Activated gamma-delta T cell treated with Interleukin-2 at 50 U/mL for 16 hours (primary cell): ENCODE measurements at places on chromosomes 3 and 15.
A peak's percentile ranks its signal among the peaks of the same experiment; 100 is the strongest.

- DNase-seq: no peak
Observed at GRCh38 chr3:195113048-195113447, 157.9 kb downstream of the XXYLT1 start.

GRCh38 chr3:119350114-119350513 is 55.9 kb downstream of the ARHGAP31 start:
- no peak for DNase-seq

GRCh38 chr15:99096894-99097426 is 7.9 kb upstream of the SYNM start:
- DNase-seq: no peak

DNA sequence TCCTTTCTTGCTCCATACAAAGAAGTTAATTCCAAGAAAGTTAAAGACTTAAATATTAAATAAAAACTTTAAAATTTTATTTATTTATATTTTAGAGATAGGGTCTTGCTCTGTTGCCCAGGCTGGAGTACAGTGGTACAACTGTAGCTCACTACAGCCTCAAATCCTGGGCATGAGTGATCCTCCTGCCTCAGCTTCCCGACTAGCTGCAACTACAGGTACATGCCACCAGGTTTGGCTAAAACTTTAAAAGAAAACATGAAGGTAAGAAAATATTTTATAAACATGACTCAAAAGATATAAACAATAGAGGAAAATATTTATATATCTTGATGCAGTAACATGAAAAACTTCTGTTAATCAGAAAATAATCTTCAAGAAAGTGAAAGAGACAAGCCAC is 33.2 kb downstream of the ADIPOQ start:
- DNase-seq: no peak

GRCh38 chr3:42149975-42150374 is 58.8 kb downstream of the TRAK1 start:
- DNase-seq: no peak

DNA sequence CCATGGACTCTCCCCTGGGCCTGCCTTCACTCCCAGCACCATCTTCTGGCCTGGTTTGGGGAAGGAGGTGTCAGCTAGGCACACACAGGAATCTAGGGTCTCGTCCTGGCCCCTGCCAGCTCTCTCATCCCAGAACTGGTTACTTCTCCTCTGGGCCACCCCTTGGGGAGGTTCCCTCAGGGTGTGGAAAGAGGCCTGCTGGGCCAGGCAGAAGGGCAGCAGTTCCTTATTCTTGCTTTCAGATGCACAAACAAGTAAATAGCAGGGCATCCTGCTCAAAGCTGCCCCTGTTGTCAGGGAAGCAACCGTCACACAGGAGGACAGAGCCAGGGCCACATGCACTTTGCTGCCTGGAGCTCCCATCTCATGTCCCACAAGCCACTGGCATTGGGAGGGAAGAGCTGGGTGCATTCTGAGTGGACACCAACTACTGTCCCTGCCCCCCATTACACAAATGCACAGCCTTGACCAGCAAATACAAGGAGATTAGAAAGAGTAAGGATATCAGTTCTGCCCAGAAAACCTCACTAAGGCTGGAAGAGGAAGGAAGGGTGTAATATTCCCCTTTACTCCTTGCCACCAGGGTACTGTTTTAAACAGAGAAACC is 108.8 kb upstream of the HACD2 start:
- no peak for DNase-seq

- DNase-seq: no peak
Observed at GRCh38 chr3:106862067-106862466, 515.2 kb upstream of the CCDC54 start.

DNA sequence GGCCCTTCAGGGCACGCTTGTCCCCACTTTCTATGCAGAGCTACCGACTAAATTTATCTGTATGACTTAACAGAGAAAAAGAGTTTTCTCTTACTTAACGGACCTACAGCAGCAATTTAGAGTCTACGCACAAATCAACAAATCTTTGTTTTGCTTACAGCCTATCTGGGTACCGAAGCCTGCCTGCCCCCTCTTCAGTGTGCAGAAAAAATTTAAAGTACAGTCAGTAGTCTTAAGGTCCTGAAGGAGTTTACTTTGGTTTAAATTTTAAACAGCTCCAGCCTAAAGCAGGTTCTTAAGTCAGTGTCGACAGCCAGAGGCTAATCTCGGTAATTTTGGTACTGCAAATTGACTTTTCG is 570 bp downstream of the SACM1L start:
- DNase-seq: no peak

DNA sequence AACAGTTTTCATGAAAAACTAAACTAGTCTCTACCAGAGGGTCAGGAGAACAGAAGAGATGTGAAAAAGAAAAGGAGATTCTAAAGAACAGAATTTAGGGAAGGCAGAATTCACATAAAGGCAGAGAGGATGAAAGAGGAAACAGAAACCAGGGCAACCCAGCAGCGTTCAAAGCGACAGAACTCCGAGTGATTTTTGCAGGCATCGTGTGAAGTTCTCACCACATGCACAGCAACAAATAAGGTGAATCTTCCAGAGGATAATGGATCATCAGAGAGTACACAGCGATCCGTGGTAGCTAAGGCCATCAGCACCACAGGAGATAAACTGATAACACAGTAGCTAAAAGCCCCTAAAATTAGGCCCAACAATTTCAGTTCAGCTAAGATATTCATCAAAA is 250.8 kb upstream of the THBS1 start:
- DNase-seq: no peak

DNA sequence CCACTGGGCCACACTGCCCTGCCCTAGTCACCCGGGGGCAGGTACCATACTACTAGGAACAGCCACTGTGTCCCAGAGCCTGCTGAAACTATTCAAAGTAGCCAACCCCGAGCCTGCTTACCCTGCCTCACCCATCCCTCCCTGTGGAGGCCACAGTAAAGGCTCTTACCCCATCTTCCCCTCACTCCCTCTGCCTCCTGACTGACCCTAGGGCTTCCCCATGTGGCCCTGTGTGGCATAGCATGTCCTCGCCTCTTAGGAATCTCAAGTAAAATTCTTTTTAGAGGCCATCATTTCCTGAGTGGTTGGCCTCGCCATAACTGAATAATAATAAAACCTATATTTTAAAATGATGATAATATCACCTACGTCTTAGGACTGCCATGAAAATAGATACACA is 112.2 kb upstream of the SLC6A11 start:
- no peak for DNase-seq

DNA sequence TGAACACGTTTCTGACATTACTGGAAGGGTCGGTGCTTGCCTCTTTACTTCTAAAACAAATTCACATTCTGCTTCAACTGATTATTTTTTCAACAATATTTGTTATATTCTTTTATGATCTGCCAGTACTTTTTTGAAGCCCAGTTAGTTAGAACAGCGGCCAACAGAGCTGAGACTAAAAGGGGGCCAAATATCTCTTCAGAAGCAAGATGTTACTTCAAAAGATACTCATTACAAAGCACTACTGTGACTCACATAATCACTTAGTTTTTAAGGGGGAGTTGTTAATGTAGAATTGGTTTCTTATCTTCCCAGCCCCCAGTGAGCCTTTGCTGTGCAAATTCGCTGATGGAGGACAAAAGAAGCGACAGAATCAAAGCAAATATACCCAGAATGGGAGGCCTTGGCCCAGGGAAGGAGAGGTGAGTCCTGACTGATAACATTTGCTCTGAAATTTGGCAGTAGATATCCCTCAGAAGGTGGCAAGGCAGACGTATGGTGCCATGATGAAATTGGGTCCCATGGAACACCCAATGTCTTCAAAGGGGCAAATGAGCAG is 587.8 kb downstream of the RBMS3 start:
- no peak for DNase-seq

GRCh38 chr3:69368129-69368741 is 17.7 kb downstream of the FRMD4B start:
- peak; percentile 21 for DNase-seq

DNA sequence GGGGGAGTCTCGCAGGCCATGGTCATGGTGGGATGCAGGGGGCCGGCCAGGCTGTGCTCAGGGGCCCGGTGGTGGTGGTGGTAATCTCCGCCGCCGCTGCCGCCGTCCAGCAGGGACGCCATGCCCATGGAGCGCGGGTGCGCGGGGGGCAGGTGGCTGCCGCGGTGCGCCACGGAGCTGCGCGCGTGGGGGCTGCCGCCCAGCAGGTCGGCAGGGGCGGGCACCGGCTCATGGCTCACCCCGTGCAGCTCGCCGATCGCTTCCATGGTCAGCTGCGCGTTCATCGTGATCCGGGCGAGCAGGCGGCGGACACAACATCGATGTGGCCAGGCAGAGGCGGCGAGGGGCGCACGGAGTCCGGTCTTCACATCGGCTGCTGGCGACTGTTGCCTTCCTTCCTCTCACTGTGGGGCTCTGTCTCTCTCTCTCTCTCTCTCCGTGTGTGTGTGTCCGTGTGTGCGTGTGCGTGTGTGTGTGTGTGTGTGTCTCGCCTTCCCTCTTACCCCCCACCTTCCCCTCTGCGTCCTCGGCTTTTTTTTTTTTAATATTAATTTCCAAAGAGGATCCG is 451 bp downstream of the ONECUT1 start:
- no peak for DNase-seq

DNA sequence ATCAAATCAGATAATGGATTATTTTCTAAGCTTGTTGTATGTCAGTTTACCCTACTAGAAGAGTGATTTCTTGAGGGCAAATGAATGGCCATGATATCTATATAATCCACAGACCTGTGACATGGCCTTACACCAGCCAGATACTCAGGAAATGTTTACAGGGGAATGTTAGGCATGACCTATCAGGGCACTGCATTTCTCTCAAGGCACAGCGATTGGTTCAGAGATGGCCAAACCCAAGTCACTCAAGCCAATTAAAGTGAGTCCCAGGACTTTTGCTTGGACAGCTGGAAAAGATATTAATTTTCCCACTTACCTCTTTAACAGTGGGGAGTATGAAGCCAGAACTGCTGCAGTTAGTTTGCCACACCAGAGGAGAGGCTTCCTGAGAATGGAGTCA is 28.7 kb upstream of the GATA2 start:
- DNase-seq: no peak

DNA sequence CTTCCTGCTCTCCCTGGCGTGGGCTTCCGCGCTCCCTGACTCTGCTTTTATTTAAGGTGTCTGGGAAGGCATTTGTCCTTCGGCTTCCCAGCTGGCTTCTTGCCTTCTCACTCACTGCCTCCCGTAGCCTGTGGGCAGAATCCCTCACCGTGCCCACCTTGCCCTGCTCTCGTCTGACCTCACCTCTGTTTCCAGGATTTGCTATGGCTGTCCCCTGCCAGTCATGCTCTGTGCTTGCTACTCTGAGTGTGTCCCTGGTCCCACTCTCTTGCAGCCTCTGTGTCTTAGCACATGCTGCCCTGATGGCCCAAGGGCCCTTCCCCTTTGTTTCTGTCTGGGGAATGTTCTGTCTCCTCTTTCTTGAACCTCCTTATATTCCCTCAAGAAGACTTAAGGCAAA is 26.2 kb downstream of the LPP start:
- no peak for DNase-seq

DNA sequence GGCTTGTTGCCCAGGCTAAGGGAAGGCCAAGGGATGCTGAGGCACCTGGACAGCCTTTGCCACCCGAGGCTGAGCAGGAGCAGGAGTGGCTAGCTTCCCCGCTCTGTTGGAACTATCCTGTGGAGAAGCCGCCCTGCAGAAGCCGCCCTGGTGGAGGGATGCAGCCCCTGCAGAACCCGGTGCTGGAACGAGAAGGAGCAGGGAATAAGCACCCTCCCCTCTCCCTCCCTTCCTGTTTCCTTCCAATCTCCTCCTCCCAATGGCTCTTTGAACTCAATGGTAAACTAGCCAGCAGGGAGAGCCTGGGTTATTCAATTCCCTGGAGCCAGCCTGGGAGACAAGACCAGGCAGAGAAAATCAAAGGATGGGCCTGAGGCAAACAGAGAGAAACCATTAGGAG is 11.8 kb upstream of the HRG start:
- no peak for DNase-seq

DNA sequence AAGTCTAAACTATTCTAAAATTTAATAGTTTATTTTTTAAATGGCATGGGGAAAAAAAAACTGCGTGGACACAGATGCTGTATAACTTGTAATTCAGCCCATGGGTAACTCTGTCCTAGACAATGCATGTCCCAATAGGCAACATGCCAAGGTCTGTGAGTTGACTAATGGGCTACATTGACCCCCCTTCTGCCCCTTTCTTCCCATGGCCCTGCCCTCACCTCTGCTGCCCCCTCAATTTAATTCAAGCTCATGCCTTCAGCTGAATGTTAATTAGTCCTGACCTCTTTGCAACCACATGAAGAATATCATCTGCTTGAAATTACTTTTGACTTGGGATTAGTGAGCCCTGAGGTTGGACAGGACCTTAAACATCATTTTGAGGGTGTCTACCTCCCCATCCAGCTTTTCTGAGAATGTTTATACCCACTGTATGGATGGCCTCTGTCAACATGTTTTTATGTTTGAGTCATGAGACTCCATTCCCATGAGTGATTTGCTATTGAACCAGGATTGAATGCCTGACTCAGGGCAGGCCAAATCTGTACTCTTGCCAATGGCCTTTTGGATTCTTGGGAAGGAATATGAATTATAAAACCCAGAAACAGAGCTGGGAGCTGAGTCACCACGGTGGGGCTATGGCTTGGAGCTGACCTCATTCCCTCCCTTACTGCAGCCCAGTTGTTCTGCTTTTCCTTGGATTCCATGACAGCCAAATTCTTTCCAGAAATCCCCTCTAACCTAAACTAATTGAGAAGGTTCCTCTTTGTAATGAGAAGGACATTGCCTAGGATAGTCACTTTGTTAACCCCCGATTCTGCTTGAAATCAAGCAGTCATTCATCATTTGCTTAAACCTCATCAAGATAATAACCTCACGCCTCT is 33.5 kb upstream of the PDE8A start:
- no peak for DNase-seq

GRCh38 chr3:15102836-15103235 is 3.9 kb upstream of the RBSN start:
- no peak for DNase-seq
